ENCODE measurements at places on chromosomes 4 and X.

GRCh38 chr4:146155152-146155724, 20.3 kb upstream of the LSM6 start:
- DNase-seq = no peak

GRCh38 chr4:109994415-109994827, 81.7 kb downstream of the EGF start:
- no peak for DNase-seq

DNA sequence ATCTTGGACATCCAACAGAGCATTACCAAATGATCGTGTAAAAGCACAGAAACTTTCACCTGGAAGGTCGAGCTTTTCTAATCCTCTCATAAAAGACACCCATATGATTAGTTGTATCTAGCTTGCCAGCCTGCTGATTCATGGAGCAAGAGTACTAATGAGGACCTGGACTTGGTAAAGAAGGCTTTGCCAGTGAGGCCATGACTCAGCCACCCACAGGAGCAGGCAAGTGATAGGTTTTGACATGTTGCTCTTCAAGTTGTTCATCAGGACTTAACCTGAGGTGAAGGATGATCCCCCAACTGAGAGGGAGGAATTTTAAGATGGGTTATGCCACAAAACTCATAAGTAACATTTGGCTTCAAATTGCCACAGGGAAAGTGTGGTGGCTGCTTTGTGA, 24.7 kb upstream of the EPGN start:
- DNase-seq = no peak

DNA sequence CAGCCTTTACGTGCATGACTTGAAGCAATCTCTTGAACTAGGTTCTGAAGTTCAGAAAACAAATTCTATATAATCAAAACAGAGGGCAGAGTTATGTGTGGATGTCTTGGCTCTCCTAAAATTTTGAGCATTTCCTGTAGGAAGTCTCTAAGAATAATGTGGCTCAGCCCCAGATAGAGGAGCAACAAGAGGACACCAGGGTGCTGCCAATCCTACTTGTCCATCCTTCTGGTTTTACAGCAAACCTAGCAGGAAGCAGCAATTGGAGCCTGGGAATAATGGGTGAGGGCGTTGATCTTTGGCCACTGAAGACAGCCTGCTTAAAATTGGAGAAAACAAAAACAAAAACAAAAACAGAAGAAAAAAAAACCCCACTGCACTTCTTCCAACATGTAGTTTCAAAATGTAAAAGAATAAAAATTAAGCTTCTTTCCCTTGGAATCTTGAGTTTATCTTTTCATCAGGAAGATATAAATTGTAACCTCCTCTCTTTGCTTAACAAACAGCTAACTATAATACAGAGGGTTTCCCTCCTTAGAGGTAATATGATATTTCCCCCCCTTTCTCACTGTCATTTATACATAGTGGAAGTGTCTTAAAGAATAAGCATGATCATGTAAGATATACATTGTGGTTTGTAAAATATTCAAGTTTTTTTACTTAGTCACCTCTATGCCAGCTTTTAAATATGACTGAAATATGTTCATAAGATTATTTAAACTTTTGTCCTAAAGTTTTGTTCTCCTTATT, 130.6 kb downstream of the FBXO8 start:
- DNase-seq = no peak

GRCh38 chr4:38668203-38668971, 4.4 kb downstream of the KLF3 start:
- no peak for DNase-seq

DNA sequence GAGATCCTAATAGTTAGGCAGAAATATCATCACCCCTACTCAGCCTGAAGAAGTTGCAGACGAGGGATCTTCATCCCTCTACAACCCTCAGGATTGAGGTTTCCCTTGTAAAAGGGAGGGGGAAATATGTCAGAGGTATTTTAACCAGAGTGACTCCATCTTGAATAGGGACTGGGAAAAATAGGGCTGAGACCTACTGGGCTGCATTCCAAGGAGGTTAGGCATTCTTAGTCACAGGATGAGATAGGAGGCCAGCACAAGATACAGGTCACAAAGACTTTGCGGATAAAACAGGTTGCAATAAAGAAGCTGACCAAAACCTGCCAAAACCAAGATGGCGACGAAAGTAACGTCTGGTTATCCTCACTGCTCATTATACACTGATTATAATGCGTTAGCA, 17.5 kb downstream of the IL13RA2 start:
- no peak for DNase-seq

GRCh38 chr4:137408527-137409177, 123.6 kb downstream of the PCDH18 start:
- no peak for DNase-seq

GRCh38 chrX:88136328-88136727, 610.7 kb upstream of the CPXCR1 start:
- DNase-seq = no peak

- DNase-seq = no peak
Measured at GRCh38 chr4:119026662-119027444, 108.8 kb upstream of the MYOZ2 start.

DNA sequence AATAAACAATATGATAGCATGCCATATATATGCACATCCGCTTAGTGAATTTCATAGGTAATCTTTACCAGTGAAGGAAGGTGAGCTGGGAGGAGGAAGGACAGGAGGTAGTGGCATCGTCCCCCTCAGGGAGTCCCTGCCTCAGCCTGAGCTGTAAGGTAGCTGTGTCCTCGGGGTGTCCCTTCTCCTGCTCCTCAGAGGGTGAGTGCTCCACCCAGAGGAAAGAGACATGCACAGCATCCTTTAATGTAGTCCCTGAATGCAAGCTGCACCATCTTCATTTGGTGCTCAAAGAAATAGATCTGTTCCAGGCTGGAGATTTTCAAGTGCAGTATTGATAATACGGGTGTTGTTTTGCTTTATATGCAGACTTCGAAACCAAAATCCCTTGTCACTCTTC, 330.4 kb upstream of the SFRP2 start:
- peak; percentile 8 for DNase-seq

- DNase-seq = no peak
Measured at GRCh38 chr4:128461291-128462102, 173.9 kb upstream of the PGRMC2 start.

DNA sequence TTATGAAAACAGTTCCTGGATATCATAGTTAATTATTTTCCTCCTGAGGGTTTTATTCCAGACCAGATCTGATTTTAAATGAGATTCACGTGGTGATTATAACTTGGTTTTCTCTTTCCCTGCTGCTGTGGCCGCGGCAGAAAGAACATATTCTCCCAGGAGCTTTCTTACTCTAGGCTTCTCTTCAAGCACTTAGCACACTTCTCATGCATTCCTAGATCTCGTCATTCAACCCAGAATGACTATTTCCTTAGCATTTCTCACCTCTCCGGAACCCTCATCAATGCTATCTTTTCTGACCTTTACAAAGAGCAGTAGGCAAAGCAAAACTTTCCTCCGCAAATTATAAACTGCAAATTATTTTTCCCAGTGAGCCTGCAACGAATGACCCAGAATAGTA, 122.9 kb downstream of the GPAT3 start:
- no peak for DNase-seq

DNA sequence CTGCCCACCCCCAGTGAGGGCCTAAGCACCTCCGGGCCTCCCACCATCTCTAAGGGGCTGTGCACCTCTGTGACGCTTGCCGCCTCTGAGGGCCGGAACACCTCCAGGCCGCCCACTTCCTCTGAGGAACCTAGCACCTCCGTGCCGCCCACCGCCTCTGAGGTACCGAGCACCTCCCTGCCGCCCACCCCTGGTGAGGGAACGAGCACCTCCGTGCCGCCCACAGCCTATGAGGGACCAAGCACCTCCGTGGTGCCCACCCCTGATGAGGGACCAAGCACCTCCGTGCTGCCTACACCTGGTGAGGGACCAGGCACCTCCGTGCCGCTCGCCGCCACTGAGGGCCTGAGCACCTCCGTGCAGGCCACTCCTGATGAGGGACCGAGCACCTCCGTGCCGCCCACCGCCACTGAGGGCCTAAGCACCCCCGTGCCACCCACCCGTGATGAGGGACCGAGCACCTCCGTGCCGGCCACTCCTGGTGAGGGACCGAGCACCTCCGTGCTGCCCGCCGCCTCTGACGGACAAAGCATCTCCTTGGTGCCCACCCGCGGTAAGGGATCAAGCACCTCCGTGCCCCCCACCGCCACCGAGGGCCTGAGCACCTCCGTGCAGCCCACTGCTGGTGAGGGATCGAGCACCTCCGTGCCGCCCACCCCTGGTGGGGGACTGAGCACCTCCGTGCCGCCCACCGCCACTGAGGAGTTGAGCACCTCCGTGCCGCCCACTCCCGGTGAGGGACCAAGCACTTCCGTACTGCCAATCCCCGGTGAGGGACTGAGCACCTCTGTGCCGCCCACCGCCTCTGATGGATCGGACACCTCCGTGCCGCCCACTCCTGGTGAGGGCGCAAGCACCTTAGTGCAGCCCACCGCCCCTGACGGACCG, 977 bp downstream of the MAGEE1 start:
- peak; percentile 21 for DNase-seq
